ENCODE measurements at places on chromosomes 5 and 9. TPM values are rescaled to one million over a fixed set of nuclear protein-coding genes. Genes with fewer than 3 reads are reported as not detected.

Gene SLC6A7
- total RNA-seq, result not detected

Gene THOC3
- 111 TPM for total RNA-seq

Gene PCDHA8
- total RNA-seq, result not detected

Gene TNFSF15
- total RNA-seq, result 2.8 TPM

Gene UCK1
- total RNA-seq, result 21.4 TPM

Gene IFNA13
- not detected for total RNA-seq

Gene SLC25A2
- not detected for total RNA-seq

Gene DNAJB5
- 12.6 TPM for total RNA-seq

Gene RGMB
- total RNA-seq, result 18.0 TPM

Gene CYLC2
- not detected for total RNA-seq

Gene NR2F1
- total RNA-seq, result not detected

Gene FSTL4
- 0.34 TPM for total RNA-seq

Gene BHMT2
- not detected for total RNA-seq

Gene FBXL7
- under 0.01 TPM for total RNA-seq

Gene IFNA10
- not detected for total RNA-seq

Gene PBX3
- total RNA-seq, result 14.7 TPM

Gene GRIN1
- total RNA-seq, result 1.0 TPM
